ENCODE measurements at places on chromosomes 16 and 17.

DNA sequence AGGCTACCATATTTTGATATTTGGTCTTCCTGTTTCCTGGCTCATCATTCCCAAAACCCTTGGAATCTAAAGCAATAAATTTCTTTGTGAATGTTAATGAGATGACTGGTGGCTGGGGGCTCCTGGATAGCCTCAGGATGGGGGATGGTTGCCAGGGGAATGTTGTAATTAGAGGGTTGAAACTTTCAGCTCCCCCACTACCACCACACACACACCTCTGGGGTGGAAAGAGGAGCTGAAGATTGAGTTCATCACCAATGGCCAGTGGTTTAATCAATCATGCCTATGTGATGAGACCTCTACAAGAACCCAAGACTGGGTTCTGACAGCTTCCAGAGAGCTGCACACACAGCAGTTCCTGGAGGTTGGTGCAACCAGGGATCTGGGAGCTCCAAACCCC is 59.1 kb downstream of the HS3ST3A1 start:
- DNase-seq, result no peak

DNA sequence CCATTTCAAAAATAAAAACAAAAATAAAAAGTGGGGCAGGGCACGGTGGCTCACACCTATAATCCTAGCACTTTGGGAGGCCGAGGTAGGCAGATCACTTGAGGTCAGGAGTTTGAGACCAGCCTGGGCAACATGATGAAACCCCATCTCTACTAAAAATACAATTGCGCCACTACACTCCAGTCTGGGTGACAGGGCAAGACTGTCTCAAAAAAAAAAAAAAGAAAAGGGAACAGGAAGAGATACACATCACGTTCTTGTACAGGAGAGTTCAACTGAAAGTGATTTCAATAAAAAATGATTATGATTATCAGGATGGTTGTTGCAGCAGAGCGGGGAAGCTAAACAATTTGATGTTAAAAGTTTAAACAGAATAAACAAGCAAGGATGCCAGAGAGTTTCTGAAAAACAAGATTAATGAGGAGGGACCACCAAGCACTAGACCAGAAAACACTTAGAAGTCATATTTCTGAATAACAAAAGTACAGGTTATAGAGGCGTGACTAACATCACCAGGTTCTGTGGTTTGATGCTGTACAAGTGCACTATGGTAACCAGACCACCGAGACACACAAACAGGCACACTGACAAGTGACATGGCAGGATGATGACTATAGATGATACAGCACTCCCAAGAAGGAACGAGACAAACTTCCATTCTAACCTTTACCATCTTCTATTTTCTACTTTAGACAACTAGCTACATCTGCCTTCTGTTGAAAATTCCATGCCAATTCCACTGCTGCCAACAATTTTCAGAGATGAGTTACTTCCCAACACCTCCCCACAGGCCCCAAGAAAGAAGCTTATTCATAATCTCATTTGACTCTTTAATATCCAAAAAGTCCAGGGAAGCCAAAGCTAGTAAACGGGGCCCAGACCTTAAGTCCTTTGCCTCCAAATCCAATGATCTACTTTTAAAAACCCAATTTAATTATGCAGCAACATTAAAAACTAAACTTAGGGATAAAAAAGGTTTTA is 11.8 kb downstream of the DNAJA2 start:
- DNase-seq, result no peak

DNA sequence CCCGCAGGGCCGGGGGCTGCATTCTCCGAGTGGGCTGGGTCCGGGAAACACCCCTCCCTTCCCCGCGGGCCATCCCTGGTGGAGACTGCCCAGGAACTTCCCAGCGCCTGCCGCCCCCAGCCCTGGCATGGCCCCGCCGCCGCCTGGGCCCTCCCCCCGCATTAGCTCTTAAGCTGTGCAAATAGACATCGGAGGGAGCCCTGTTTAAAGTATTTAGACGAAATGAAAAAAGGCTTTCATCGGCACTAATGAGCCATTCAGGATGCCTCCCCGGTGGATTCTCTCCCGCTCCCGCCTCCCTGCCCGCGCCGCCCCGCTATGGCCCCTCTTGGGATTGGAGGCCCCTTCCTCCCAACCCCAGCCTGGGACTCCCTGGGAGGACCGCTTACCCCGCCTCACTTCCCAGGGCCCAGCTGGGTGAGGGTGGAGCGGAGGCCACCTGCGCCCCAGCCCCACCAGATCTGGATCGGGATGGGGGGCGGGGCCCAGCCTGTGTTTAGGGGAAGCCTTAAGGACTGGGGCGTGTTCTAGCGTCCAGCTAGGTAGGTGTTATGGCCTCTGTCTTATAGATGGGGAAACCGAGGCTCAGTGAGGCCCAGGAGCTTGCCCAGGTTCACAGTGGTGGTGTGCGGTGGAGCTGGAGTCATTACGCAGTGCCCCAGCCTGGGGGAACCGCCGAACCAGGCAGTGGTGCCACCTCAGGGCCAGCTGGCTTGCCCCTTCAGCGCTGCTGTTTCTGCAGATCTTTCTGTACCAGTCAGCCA is 19.7 kb downstream of the SEZ6 start:
- DNase-seq, result no peak

GRCh38 chr16:67915831-67916723 is 15.6 kb downstream of the CTRL start:
- no peak for DNase-seq

DNA sequence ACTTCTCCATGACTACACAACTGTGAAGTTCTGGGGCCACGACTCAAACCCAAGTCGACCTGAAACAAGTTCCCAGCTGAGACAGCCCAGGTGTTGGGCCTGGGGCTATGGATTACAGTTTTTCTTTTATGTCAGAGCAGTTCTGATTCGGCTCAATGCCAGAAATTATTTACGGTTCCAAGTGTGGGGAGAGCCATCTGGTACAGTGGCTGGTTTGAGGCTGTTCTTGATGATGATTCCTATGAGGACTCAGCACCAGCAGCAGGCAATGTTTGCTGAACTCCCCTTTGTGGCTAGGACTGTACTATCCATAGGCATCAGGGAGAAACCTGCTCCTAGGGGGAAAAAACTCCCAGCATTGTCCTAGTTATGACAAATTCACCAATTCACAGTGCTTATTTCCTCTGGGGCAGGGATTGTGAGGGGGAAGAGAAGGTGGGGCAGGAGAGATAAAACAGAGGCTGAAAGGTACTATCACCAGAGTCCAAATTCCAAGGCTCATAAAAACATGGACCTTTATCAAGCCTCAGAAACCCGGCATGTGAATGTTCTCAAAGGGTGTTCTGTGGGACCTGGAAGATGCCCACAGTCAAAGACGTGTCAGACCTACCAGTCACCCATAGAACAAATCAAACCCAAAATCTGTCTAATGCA is 18.2 kb upstream of the CMTM4 start:
- no peak for DNase-seq

- DNase-seq, result no peak
Observed at GRCh38 chr17:54901230-54901822, 674 bp downstream of the TOM1L1 start.

DNA sequence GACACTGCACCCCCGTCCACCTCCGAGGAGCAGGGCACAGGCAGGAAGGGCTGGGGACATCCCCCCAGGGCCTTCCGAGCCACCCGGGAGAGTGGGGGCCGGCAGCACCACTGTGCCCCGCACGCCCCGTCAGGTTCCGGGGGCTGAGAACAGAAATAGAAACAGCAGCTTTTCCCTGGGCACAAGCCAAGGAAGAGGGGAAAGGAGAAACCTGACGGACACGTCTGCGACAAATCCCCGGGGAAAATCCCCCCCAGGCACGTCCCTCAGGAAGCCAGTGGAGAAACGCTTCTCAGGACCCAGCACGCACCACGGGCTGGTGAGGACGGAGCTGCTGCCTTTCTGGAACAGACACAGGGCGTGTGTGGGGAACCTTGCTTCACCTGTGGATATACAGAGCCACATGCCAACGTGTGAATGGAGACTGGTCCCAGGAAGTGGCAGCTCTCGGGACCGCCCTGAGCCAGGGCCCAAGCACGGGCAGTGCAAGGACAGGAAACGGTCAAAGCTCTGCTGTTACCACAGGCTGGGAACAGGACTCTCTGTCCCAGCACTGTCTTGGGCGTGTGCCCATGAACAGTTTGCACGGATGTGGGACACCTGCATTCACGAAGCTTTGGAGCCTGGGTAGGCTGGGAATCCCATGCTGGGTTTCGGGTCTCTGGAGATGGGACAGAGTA is 1.2 kb upstream of the TMEM204 start:
- no peak for DNase-seq

- DNase-seq, result no peak
Observed at GRCh38 chr17:69350911-69351310, 24.0 kb upstream of the ABCA5 start.

GRCh38 chr17:32319548-32319905 is 22.4 kb downstream of the C17orf75 start:
- DNase-seq, result no peak

- DNase-seq, result no peak
Observed at GRCh38 chr16:10631886-10632285, 51.5 kb upstream of the EMP2 start.

All from SW 1271 (cell line).